Common myeloid progenitor, CD34-positive (primary cell): ENCODE measurements at places on chromosomes 11 and 22.

- DNase-seq: no peak
These were observed 229.2 kb downstream of the ADAMTS15 start for GRCh38 chr11:130677486-130678153.

DNA sequence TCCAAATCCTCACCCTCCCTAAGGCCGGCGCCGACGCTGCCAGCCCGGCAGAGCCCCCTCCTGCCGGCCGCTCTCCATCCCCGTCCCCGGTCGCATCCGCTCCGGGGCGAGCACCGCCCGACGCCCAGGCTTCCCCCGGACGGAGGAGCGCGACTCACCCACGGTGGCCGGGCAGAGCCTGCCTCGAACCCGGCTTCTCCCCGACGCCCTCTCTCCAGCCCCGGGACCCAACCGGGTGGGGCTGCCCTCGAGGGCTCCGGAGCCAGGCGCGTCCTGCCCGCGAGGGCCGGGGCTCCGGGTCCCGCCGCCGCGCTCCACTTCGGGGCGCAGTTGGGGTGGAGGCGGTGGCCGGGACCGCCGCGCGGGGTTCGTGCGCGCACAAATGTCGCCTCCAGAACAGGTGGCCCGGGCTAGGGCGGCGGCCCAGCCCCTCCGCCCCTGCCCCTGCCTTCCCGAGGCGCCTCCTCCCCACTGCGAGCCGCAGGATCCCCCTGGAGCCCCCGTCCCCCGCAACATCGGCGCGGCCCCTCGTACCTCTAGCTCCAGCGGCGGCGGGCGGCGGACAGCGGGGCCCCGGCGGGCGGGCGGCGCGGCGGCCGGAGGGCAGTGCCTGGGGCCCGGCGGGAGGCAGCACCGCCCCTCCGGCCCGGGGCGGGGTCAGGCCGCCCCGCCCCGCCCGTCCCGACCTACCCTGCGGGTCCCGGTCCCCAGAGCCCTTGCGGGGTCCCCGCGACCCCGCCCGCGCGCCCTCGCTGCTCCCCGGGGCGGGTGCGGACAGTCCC, at the start of gene A4GALT:
Gene A4GALT, minus strand, starts transcription at position 608 of the 782 bp plus-strand sequence. CDS start 26,919 bp downstream, outside the sequence.
- no peak for DNase-seq

GRCh38 chr11:125542709-125543108, 26.6 kb upstream of the EI24 start:
- no peak for DNase-seq

DNA sequence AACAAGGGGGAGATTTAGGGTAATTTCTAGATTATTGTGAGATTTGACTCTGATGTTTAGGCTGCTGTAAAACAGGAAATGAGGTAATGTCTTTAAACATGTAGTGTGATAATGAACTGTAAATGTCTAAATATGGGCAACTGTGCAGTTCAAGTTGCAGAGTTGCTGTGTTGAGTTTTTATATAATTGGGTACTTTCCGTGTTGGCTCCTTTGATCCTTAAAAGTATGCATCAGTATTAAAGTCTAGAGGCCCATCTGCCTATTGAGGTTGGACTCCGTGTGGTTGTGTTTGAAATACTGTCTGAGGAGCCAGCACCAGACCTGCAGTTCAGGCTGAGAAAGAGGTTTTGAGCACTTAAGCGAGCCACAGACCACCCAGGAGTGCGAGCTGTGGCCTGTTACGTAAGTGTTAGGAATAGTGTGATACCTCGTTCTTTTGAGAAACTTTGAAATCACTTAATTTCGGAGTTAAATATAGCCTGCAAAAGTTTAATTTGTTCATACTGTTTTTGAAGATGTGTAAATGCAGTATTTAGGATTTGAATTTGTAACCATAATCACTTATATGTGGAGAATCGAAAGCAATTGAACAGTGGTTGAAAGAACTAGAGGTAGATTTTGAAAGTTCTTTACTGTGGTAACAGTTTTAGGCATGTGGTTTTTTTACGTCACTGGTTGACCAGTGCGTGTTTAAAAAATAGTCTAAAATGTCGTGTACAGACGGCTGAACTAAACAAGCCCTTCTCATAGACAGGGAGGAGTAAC, 9.0 kb downstream of the FAM118A start:
- peak; percentile 70 for DNase-seq

DNA sequence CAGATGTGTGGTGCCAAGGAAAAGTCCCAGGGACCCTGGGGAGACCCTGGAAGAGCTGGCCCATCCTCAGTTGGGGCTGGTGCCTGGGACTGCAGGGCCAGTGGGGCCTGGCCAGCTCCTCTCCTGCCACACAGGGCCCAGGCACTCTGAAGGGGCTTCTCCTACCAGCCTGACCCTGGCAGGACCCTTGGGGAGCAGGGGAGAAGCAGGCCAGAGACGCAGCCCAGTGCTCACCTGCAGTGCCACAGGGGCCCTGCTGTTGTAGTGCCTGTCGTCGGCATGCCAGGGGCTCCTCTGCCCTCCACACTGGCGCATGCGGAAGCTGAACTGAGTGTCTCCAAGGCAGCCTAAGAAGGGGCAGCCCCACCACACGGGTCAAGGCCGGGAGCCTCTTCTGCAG, 9.1 kb downstream of the DENND6B start:
- DNase-seq: no peak

- no peak for DNase-seq
These were observed 17.2 kb downstream of the RRM1 start for GRCh38 chr11:4111834-4112233.

GRCh38 chr22:22888571-22889353, 1.1 kb downstream of the IGLL5 start:
- DNase-seq: no peak
